K562 (cell line): ENCODE measurements at places on chromosomes 12 and 14.

DNA sequence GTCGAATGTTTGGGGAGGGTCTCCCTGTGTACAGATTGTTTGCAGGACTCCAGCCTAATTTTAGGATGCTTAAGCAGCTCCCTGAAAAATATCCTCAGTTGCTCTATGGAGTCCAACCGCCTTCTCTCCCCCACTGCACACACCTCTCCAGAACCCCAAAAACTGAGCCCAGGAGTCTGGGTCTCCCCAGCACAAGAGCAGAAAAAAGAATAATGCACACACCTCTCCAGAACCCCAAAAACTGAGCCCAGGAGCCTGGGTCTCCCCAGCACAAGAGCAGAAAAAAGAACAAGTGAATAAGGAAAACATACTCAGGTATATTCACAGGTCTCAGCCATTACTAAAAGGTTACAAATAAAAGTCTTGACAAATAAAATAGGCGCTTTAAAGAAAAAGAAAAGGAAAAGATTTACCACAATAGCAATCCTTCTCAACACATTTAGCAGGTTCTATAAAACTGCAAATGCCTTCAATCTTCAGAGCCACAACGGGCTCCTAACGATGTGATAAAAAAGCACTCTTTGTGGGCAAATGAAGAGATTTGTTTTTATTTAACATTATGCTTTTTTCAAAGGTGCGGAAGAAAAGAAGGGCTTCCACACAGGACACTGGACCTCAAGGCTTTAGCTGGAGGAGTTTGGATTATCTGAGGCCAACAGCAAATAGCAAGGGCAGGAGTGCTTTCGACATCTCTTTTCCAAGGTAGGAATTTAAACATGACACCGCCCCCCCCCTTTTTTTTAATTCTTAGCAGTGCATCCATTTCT, 8.2 kb downstream of the BCL11B start:
- no peak for DNase-seq

GRCh38 chr12:52903855-52904508, 894 bp downstream of the KRT8 start:
- peak; percentile 91 for DNase-seq

DNA sequence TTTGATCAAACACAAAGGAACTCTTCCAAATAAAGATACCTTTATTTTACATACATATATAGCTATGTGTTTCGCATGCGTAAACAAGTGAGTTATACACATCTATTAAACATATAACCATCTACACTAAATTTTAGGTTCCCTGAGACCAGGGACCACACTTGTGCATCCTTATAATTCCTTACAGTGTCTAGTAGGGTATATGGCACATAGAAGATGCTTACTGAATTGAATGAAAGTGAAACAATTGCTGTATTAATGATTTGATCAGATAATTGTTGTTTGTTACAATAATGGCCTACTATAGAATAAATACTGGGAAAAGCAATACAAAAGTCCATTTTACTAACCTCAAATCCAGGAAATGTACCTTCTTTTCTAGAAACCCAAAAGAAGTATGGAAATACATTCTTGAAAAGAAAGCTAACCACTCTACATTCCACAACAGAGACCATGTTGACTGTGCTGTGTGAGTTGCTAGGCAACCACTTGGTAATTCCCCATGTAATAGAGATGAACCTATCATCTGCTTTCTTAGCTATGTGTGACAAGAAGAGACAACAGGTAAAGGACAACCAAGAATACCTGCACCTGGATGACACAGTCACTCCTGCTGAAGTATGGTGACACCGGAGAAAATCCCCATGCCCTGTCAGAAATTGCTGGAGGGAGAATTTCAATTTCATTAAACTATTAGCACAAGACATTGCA, 11.9 kb upstream of the CIPC start:
- no peak for DNase-seq

DNA sequence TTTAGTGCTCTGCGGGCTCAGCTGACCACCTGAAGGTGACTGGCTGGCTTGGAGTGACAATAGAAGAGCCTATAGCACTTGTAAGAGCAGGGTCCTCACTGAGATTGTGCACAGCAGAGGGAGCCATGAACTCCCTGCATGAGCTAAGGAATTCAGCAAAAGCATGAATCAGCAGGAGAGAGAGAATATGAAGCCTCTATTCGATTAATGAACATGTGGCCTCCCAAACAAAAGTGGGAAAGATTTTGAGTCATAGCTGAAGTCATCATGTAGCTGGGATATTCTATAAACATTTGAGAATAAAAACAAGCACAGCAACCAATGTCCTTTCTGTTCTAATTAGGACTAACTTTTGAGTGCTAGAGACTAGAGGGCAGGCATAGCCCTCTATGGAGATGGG, 626.6 kb downstream of the DIO2 start:
- no peak for DNase-seq

GRCh38 chr12:104306376-104306775, 2.8 kb downstream of the EID3 start:
- no peak for DNase-seq

- DNase-seq, result no peak
Observed at GRCh38 chr12:115672086-115672485, 605.4 kb downstream of the MED13L start.

DNA sequence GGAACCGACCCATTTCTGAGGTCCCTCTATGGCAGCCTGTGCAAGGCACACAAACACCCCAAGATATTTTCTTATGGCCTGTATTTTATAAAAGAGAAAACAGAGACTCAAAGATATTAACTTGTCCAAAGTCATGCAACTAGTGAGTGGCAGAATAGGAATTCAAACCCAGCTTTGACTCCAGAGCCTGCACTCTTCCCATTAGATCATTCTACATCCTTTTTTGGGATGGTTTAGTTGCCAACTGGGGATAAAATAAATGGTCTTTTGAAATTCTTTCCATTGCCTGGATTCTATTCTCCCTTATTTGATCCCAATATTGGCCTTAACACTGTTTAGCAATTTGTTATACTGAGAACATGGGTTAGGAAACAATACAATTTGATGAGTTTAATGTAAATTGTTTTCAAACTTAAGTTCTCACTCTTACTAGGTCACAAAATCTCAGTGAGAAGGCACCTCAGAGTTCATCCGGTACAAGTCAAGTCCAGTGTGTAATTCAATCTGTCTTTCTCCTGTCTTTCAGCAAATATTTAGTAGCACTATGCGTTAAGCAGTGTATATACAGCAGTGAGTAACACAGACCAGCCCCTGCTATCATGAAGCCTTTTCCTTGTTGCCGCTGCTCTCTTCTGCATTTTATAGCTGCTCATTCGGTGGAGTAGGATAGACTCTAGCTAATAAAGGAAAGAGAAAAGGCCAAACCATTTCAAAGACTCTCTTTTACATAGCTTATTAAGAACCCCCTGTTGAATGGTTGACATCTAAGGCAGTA, 162.1 kb upstream of the IFNG-AS1 start:
- DNase-seq, result no peak

GRCh38 chr14:68036202-68036601, 216.6 kb downstream of the RAD51B start:
- DNase-seq, result no peak

GRCh38 chr12:118850244-118850825, 131.0 kb upstream of the SRRM4 start:
- DNase-seq, result peak; percentile 77

DNA sequence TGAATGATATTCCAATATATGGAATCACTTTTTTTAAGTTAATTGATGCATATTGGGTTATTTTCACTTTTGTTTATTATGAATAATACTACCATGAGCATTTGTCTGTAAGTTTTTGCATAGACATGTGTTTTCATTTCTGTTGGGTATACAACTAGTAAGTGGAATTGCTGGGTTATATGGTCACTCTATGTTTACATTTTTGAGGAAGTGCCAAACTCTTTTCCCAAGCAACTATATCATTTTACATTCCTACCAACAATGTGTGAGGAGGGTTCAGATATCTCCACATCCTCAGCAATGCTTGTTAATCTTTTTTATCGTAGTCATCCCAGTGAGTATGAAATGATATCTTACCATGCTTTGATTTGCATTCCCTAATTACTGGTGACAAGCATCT, 64.0 kb downstream of the MON2 start:
- DNase-seq, result no peak

DNA sequence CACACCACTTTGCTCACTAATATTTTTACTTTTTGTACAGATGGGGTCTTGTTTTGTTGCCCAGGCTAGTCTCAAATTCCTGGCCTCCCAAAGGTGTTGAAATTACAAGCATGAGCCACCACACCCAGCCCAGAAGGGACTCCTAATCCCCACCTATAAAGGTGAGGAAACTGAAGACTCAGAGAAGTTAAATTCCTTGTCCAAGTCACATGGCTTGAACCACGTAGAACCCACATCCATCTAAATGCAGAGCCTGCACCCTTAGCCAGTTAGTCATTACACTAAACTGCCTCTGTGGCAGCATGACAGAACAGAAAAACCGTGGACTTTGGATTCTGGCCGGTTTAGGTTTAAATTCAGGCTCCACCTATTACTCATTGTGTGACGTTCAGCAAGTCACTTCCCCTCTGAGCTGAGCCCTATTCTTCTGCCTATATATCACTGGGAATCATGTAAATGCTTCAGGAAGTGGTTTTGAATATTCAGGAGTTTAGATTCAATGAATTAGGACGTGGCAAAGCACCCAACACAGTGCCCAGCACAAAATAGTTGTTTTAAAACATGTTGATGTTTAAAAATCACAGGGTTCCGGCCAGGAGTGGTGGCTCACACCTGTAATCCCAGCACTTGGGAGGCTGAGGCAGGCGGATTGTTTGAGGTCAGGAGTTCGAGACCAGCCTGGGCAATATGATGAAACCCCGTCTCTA, 3.0 kb upstream of the CORO1C start:
- DNase-seq, result no peak

DNA sequence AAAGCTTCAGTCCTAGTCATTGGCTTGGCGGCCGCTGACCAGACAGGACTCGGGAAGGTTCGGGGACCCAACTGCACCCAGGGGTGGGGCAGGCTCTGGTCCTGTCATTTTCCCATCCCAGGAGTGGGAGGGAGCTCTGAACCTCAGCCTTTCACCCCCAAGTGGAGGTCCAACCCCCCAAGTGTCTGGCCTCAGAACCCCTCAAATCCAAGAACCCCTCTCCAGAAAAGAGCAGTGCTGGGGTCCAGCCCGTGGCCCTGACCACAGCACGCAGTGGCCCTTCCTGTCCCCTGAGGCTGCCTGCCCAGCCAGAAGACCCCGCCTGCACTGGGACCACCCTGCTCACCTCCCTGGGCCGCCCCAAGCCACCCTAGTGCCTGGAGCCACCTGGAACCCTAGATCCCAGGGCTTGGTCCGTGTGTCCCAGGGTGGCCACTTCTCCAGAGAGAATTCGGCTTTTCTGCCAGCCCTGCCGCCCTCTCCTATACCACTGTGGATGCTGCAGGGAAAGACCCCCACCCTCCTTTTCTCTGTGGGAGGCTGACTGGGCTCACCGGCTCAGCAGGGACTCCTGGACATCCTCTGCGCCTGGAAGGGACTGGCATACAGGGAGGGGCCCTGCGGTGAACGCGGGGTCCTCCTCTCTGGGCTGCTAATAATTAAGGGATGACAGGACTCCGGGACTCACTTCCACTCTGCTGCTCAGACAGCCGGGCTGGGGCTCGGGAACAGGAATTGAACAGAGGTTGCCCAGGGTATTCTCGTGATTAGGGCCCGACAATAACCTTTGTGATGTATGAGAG, 326.9 kb upstream of the SFSWAP start:
- DNase-seq, result no peak

DNA sequence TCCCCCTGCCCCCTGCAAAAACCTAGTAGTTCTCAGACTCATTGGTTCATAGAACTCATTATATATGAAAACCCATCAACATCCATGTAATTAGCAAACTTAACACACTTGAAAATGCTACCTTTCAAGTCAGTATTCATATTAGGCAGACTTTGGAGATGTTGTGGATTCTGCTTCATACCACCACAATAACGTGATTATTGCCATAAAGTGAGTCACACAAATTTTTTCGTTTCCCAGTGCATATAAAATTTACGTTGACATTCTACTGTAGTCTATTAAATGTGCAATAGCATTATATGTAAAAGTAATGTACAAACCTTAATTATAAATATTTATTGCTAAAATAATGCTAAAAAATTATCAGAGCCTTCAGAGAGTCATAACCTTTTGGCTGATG, 654.0 kb downstream of the DIO2 start:
- no peak for DNase-seq

- no peak for DNase-seq
Observed at GRCh38 chr12:94207467-94207848, 59.1 kb downstream of the PLXNC1 start.

DNA sequence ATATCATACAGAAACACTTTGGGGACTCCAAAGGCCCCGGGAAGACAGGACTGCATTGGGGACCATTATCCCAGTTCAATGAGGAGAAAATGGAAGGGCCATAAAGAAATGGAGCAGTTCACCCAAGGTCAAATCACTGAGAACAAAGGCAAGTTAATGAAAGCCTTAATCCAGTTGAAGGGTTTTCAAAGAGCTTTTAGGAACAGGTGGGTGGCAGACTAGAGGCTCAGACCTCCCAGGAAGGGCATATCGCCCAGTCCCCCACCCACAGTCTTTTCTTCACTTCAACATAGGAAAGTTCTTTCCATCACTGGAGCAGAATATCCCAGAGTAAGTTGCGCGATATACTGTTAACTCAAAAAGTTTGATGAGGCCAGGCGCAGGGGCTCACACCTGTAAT, 136.1 kb upstream of the CCND2 start:
- no peak for DNase-seq

DNA sequence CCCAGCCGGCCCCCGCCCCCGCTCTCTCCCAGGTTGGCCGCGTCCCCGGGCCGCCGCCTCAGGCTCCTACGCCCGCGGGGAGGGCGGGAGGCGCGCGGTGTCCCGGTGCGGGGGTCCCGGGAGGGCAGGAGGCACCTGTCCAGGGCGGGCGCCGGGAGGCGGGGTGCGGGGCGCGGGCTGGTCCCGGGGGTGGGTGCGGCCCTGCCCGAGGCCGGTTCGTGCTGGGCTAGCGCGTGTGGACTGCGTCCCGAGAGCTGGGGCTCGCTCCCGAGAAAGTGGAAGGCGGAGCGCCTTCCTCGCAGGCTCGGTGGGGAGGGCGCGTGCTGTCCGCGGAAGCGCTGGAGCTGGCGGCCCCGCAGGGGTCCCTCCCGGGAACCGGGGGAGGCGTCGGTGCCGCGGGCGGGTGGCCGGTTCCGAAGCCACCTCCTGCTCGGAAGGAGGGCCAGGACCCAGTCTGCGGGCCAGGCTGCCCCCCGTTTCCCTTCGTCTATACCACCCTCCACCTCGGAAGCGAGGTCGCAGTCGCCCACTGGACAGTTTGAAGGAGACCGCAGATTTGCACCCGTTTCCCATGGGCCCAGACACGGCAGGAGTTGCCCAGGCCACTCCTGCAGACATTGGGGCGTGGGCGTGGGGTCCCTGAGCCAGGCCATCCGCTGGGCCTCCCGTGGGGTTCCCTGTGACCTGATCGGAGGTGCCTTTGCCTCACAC, 636 bp downstream of the ZFYVE21 start:
- peak; percentile 29 for DNase-seq

DNA sequence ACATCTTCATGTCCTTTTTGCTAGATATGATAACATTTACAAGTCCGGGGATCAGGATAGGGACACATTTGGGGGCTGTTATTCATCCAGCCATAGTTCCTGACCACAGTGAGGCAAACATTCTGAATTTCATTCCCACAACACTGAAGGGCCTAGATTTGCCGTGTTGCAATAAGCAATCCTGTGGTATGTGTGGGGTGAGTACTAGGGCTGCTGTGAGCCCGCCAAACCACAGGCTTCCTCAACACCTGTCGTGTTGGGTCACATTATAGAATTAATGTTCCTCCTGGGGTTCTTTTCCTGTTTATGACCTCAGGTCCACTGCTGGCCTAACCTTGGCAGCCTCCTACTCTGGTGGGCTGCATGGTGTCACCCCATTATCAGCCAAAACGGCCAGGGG, 119.2 kb downstream of the TBC1D30 start:
- DNase-seq, result no peak

GRCh38 chr14:20350860-20351259, 7.4 kb downstream of the PARP2 start:
- no peak for DNase-seq
